CD4-positive, alpha-beta T cell (primary cell): ENCODE measurements at places on chromosomes 16 and 17. TPM values are rescaled to one million over a fixed set of nuclear protein-coding genes. Genes with fewer than 3 reads are reported as not detected.

Gene UNK
- 33.7 TPM for total RNA-seq

DNA sequence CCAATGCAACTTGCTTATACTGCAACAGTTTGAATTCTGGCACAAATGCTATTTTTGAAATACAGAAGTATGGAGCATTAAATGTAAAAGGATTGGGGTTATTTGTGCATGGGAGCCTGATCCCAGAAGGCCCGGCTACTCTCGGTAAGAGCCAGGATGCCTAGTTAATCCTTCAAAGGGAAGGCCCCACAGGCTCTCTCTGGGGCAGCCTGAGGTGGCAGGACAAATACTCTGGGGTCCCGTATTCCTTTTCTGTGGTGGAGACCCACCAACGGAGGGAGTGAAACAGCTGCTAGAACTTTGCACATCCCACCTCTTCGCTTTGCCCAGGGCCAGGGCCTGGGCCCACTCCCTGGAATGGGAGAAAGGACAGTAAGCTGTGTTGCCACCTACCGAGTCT, 30.4 kb downstream of the ERN1 start:
- no peak for DNase-seq

- DNase-seq, result no peak
Observed at GRCh38 chr17:11641521-11642275, 43.4 kb downstream of the DNAH9 start.

DNA sequence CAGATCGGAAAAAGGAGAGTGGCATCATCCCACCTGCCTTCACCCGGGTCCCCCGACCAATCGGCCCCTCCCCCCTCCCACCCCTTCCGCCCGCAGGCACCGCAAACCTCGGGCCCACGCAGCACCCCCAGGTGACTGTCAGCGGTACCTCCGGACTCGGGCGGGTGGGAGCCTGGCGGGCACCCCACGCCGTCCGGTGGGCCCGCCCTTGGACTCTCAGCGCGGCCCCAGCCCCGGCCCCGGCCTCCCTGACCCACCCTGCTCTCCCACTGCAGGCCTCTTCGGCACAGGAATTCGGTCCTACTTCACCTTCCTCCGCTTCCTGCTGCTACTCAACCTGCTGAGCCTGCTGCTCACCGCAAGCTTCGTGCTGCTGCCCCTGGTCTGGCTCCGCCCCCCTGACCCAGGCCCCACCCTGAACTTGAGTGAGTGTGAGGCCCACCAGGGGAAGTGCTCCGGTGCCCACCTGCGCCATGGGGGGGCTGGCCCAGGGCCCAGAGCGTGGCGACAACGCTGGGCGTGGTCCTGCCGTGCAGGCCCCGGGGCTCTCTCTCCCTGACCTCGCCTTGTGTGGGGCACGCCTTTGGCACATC, 1.6 kb downstream of the TMC8 start:
- peak; percentile 76 for DNase-seq

DNA sequence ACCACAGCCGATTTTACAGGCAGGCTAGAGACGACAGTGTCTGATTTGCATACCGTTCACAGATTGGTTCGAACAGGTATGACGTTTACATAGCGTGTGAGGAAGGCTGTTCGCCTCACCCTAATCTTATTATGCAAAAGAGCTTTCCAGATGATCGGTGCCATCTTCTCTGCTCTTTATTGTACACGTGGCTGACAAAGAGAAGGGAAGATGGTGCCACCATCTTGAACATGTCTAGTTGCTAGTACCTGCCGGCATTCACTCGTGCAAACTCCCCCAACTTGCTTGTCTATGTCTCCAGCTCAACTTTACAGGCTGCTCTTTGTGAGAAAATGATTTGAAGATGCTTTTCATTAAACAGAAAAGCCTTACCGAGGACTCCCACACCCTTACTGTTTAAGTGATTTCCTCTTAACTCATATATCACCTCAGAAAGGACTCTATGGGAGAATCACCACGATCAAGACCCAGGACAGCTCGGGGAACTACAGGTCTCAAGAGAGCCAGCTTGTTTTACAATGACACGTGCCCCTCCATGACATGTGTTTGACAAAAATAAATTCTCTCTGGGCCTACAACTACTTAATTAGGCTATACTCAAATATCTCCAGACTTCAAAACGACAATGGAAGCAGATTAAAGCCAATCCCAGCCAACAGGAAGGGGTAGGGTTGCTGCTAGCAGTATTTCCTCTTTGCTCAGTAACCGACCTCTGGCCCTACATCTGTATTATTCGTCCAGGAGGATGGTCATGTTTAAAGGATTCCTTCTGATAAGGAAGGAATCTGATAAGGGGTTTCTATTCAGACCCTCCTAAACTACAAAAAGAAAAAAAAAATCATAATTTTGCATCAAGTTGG, 480.6 kb downstream of the TMEM114 start:
- no peak for DNase-seq

DNA sequence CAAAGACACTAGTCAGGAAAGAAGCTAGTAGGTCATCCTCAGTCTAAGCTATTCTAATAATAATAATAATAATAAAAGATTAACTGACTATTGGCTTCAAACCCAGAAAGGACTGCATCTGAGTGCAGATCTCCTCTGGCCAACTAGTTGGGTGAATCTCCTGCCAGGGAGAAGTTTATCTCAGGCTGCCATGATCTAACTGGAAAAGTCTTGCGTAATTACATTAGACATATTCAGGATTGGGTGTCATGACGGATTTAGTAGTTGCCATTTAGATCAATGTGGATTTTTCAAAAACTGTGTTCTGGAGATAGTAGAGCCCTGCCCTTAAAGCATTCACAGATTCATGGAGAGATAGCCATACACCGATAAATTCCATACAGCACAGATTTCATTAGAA, 69.5 kb downstream of the KIF2B start:
- no peak for DNase-seq

DNA sequence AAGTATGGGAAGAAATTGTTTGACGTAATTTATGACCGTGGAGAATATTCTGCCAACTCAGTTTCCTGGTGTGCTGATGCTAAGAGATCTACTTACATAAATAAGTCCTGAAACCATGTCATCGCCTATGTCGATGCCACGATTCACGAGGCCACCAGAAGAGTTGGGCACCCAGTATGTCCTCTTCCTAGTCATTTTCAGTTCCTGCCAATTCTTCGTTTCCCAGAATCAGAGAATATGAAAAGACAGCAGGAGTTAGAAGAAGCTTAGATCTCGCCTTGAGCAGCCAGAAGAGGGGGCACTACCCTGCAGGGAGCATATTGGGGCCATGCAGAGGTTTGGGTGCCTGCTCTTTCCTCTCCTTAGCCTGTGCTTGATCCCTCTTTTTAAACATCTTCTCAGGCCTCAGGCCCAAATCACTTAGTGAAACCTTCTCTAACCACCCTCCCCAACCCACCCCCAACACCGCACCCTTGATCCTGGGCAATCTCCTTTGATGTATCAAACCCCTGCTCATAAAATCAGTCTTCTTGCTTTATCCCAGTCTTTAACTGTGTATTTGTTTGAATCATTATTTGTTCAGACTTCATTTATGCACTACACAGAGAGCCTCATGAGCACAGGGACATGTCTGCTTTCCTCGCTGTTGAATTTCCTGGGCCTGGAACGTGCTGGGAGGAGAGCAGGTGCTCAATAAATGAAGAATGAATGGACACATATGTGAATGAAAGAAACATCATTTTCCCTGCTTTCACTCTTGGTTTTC, 12.2 kb upstream of the LONP2 start:
- peak; percentile 16 for DNase-seq

DNA sequence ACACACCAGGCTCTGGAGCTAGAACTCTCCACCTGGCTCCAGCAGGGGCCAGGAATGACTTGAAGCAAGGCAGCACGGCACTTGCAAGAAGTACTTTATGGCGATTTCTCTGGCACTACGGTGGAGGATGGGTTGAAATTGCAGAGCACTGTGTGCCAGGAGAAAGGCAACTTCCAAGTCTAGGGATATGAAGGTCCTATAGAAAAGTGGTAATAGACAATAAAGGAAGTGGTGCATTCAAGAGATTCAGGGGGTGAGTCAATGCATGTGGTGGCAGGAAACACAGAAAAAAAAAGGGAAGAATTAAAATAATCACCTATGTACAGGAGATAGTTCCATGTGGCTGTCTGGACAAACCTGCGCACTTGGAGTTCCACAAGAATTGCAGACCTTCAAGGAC, 240.3 kb upstream of the DYNLRB2 start:
- no peak for DNase-seq
